T-cell (primary cell): ENCODE measurements at places on chromosomes 12 and 14. TPM values are rescaled to one million over a fixed set of nuclear protein-coding genes. Genes with fewer than 3 reads are reported as not detected.

Gene LTB4R2
- total RNA-seq = 18.6 TPM

GRCh38 chr12:82300611-82301010 lies 57.6 kb downstream of the CCDC59 start:
- no peaks in the 10 kb centered on the region for H3K27me3 ChIP-seq
- H3K27ac ChIP-seq = no peak overlapping the region
- H3K4me1 ChIP-seq = no peaks in the 10 kb centered on the region
- no peak for DNase-seq
- H3K4me3 ChIP-seq = no peak overlapping the region
- no peaks in the 10 kb centered on the region for H3K36me3 ChIP-seq

Gene CFL2
- 13.9 TPM for total RNA-seq

- no peaks in the 10 kb centered on the region for H3K36me3 ChIP-seq
- no peaks in the 10 kb centered on the region for H3K27me3 ChIP-seq
- H3K4me1 ChIP-seq = no peaks in the 10 kb centered on the region
- no peak overlapping the region for H3K4me3 ChIP-seq
Measured at GRCh38 chr14:77230914-77231313, 40.1 kb downstream of the NGB start.

- H3K27ac ChIP-seq = no peak overlapping the region
- no peak for DNase-seq
- H3K36me3 ChIP-seq = no peaks in the 10 kb centered on the region
- H3K4me1 ChIP-seq = no peaks in the 10 kb centered on the region
Measured at GRCh38 chr14:99768381-99768780, 24.8 kb upstream of the EML1 start.

Gene MUCL1
- not detected for total RNA-seq

- H3K27me3 ChIP-seq = no peaks in the 10 kb centered on the region
- H3K4me3 ChIP-seq = no peak overlapping the region
- DNase-seq = no peak
Measured at GRCh38 chr12:108327621-108328344, 11.3 kb downstream of the CMKLR1 start.

GRCh38 chr14:94885481-94886155 lies 115.7 kb upstream of the GSC start:
- no peaks in the 10 kb centered on the region for H3K36me3 ChIP-seq
- H3K27ac ChIP-seq = no peak overlapping the region
- H3K4me1 ChIP-seq = no peaks in the 10 kb centered on the region
- no peak for DNase-seq

DNA sequence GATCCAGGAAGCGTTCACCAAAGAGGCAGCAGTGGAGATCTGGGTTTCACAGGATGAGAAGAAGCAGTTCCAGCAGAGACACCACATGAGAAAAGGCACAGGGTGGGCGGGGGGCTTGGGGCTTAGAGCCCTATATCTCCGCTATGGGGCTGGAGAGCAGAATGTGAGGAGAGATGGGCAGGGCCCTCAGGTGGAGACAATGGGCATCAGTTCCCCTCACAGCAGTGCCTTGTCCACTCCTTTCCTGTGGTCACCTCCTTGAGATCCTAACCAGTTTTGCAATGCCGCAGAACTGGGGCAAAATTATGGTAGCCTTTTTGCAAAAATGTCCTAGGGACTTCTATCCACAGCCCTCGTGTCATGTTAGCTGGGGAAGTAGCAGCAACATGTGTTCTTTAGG lies 27.5 kb downstream of the DHRS2 start:
- no peaks in the 10 kb centered on the region for H3K4me1 ChIP-seq
- peaks cover 9% of the 10 kb centered on the region for H3K27me3 ChIP-seq
- no peak overlapping the region for H3K4me3 ChIP-seq
- no peaks in the 10 kb centered on the region for H3K36me3 ChIP-seq
- H3K27ac ChIP-seq = peak overlapping the region; percentile 36
- DNase-seq = no peak

- DNase-seq = no peak
- no peak overlapping the region for H3K4me3 ChIP-seq
- no peaks in the 10 kb centered on the region for H3K4me1 ChIP-seq
- H3K36me3 ChIP-seq = no peaks in the 10 kb centered on the region
- H3K27me3 ChIP-seq = peaks cover 14% of the 10 kb centered on the region
Measured at GRCh38 chr12:108190529-108190928, 61.4 kb downstream of the WSCD2 start.

- no peak overlapping the region for H3K27ac ChIP-seq
- DNase-seq = no peak
- H3K4me3 ChIP-seq = no peak overlapping the region
Measured at GRCh38 chr12:127664901-127665300, 602.1 kb upstream of the TMEM132C start.

GRCh38 chr14:78633752-78634151 lies 463.6 kb downstream of the NRXN3 start:
- H3K36me3 ChIP-seq = no peaks in the 10 kb centered on the region
- no peaks in the 10 kb centered on the region for H3K27me3 ChIP-seq
- no peak overlapping the region for H3K27ac ChIP-seq
- no peaks in the 10 kb centered on the region for H3K4me1 ChIP-seq

DNA sequence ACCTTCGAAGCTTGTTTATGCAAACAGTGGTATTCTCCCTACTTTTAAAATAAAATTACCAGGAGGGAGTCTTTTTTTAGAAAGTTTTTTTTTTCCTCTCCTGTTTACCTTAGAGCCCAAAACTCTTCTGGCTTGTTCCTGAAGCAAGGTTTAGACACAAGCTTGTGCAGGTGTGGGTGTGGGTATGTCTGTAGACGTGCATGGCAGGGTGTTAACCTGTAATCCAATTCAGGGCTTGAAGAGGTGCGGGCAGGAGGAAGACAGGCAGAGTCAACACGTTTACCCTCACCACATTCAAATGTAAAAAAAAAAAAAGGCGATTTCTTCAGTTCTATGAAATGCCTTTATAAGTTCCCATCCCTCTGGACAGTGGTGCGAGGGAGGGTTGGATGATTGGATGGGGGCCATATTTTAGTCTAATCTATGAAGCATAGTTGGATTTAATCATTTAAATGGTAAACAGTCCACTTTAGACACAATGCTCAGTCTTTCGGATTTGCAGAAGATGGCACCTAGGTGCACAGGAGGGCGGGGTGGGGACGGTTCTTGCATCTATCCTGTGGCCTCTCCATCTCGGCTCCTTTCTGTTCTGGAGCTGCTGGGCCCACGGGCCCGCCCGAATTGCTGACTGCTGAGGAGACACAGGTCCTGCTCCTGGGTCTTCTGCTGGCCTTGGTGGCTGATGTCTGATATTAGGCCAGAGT lies 982 bp upstream of the NINJ2 start:
- no peak overlapping the region for H3K4me3 ChIP-seq
- no peaks in the 10 kb centered on the region for H3K36me3 ChIP-seq
- no peak for DNase-seq
- peaks cover 26% of the 10 kb centered on the region for H3K4me1 ChIP-seq
- no peaks in the 10 kb centered on the region for H3K27me3 ChIP-seq

GRCh38 chr12:49583366-49584094 lies 15.6 kb upstream of the MCRS1 start:
- H3K27ac ChIP-seq = no peak overlapping the region
- no peaks in the 10 kb centered on the region for H3K27me3 ChIP-seq
- H3K4me3 ChIP-seq = no peak overlapping the region
- H3K4me1 ChIP-seq = no peaks in the 10 kb centered on the region
- peaks cover 6% of the 10 kb centered on the region for H3K36me3 ChIP-seq

DNA sequence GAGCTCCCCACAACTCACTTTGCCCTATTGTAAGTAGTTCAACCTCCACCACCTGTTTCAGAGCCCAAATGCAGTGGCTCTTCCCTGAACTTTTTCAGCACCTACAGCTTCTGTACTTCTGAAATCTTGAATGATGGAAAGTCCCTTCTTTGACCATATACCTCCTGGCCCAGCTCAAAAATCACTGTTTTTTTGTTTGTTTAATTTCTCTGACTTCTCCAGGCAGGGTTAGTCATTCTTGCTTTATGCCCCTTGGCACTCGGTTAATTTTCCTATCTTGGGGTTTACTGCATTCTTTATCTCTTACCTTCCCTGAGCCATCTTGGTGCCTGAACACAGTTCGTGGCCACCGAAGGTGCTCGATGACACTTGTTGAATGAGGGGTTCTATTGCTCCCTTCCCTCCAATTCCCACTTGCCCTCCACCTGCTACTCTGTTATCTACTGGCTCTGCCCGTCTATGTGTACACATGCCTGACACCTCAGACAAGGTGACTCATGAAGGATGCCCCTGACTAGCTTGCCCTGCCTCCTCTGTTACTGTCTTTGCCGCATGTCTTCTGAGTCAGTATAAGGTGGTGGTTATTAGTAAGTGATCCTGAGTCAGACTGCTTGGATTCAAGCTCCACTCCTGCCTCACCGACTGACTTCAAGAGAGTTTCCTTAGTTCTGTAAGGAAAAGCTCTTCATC lies 4.4 kb downstream of the AMHR2 start:
- no peak overlapping the region for H3K27ac ChIP-seq
- H3K27me3 ChIP-seq = no peaks in the 10 kb centered on the region
- H3K4me3 ChIP-seq = no peak overlapping the region
- no peaks in the 10 kb centered on the region for H3K36me3 ChIP-seq
- H3K4me1 ChIP-seq = no peaks in the 10 kb centered on the region

DNA sequence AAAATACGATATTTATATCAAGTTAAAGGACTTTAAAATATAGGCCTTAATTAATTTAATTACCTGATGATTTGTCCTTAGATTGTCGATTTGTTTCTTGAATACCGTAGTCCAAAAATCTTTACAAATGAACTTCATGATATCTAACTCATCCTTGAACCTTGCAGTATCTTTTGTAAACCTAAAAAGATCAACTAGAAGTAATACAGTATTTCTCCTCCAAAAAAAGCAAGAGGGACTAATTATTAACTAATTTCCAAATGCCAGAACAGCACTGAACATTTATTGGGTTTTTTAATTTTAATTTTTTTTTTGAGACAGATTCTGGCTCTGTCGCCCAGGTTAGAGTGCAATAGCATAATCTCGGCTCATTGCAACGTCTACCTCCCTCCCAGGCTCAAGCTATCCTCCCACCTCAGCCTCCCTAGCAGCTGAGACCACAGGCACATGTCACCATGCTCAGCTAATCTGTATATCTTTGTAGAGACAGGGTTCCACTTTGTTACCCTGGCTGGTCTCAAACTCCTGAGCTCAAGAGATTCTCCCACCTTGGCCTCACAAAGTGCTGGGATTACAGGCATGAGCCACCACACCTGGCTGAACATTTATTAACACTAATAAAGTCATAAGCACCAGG lies 11.8 kb downstream of the TRAPPC6B start:
- DNase-seq = no peak
- H3K27ac ChIP-seq = no peak overlapping the region
- peaks cover 2% of the 10 kb centered on the region for H3K36me3 ChIP-seq
- no peaks in the 10 kb centered on the region for H3K27me3 ChIP-seq
- H3K4me3 ChIP-seq = no peak overlapping the region

DNA sequence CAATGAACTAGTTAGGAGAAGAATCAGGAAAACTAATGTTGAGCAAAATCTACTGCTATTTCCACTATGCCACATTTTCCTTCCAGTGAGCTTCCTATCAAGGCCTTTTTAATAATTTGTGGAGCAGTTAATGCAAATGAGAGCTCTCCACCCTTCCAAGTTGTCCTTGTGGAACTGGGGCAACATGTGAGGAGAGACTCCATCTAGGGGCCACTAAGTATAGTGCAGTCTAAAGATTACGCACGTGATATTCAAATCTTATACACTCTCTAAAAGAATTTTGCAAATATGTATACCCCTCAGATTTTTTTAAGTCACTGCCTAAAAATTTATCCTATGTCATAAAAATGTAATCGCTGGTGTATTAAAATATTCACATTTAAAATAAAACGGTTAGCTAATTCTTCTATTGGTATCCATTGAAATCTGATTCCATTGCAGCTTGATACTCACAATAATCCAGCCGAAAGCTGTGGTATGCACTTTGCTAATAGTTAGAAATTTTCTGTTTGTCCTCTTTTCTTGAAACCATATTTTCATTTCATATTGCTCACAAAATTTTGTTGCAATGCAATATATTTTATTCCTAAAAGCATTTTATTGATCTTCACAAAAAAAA lies 100.1 kb downstream of the PAH start:
- H3K4me3 ChIP-seq = no peak overlapping the region
- no peaks in the 10 kb centered on the region for H3K4me1 ChIP-seq
- no peak overlapping the region for H3K27ac ChIP-seq
- H3K36me3 ChIP-seq = no peaks in the 10 kb centered on the region
- no peaks in the 10 kb centered on the region for H3K27me3 ChIP-seq
- DNase-seq = no peak

Gene SIX6
- not detected for total RNA-seq

Gene TAS2R46
- total RNA-seq = 3.6 TPM
